ENCODE measurements at places on chromosomes 1 and 21.

DNA sequence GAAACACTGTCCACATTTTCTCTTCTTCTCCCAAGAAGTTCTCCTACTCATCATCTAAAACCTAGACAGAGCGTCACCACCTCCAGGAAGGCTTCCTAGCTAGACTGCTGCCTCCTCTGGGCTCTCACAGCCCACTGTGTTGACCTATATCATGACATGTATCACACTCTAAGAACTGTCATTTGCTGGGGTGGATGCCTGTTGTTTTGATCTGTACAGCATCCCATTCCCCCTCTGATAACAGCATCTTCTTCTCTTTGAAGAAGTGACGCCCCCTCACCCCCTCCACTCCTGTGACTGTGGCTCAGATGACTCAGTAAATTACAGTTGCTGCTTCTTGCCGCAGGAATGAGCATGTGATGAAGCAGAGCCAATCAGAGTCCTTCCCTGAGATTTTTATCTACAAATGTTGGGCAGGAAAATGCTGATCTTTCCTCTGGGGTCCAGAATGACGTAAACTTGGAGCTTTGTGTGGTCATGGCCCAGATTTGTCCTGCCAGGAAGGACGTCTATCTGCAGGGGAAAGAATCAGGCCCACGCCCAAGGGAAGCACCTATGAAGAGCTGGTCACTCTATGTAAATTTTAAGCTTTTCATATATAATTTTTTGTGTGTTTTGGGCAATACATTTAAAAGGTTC, 28.0 kb upstream of the FOXO6 start:
- DNase-seq, result peak; percentile 9

GRCh38 chr1:239098400-239099037, 287.8 kb upstream of the CHRM3 start:
- DNase-seq, result no peak

DNA sequence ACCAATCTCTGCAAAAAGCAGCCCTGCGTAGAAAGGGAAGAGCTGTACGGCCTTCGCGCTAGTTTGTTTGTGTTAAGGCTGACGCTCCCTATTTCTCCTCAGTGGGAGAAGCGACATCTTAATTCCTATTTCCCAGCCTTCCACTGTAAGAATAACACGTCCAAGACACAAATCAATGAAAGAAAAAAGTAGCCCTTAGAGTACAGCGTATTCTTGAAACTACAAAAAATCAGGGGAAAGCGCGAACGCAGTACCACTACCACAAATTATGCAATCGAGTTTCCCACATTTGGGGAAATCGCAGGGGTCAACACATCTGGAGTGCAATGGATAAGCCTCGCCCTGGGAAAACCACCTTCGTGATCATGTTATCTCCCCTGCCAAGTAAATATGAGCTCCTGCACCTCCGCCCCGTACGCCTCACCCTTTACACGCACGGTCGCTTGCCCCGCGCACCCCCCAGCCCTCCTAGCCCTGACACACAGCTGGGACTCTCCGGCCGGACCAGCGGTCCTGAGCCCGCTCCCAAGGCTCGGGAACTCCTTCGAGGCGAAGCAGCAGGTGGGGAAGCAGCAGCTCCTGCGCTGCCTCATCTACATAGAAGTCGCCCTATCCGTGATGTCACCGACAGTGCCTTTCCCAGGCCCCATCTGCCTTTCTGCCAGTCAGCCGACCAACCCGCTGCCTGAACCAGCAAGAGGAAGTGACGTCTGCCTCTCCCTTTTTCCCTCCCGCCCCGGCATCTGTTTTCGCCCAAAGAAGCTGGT, 94.7 kb downstream of the PPIAL4G start:
- peak; percentile 81 for DNase-seq

DNA sequence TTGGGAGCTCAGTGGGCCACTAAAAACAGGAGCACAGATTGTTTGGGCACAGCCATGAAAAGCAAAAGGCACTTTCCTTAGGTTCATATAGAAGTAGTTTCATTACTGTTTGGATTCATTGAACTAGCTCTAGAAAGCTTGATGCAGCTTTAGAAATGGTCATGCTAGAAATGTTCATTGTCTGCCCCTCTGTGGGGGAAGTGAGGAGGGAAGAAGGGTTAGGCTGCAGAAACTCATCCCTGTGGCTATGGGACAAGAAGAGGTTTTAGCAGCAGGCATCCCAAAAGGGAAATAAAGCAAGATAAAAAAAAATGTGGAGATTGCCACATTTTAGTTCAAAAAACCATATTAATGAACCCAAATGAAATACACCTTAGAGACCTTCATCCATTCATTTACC, 359.6 kb upstream of the PTBP2 start:
- DNase-seq, result no peak

GRCh38 chr1:185464777-185465176, 147.7 kb upstream of the IVNS1ABP start:
- DNase-seq, result no peak

- DNase-seq, result no peak
Observed at GRCh38 chr1:99627615-99628014, 18.3 kb upstream of the PALMD start.

- no peak for DNase-seq
Observed at GRCh38 chr1:73886716-73887115, 311.3 kb downstream of the LRRIQ3 start.

GRCh38 chr21:44718093-44718492, 6.7 kb upstream of the TSPEAR start:
- DNase-seq, result no peak

DNA sequence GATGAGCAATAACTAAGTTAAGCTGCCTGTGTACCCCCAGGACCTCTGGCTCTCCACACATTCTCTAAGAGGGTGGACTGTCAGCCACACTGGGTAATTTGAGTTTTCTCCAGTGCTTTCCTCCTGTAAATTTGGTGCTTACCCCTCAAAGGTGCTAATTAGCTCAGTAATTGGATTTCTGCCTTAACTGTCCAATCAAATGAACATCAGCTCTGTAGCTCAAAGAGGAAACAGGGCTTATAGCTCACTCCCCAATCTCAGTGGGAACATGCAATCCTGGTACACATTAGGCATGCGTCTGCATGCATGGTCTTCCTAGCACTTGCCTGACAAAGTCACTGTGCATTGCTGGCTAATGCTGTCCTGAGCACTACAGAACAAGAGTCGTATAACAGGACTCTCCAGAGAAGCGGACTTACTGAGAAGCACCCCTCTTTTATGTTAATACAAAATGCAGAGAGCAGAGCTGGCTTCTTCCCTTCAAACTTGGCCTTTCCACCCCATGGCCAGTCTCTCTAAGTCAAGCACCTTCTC, 110.1 kb downstream of the NTPCR start:
- no peak for DNase-seq

GRCh38 chr1:181423301-181423918, 59.9 kb upstream of the CACNA1E start:
- DNase-seq, result no peak

GRCh38 chr1:15525050-15526020, 1.3 kb upstream of the DNAJC16 start:
- no peak for DNase-seq

GRCh38 chr1:50422946-50423669, at the start of gene DMRTA2:
Gene DMRTA2 (minus strand): TSS chr1:50423443. CDS start chr1:50421536, 1,907 bp downstream.
- peak; percentile 41 for DNase-seq

DNA sequence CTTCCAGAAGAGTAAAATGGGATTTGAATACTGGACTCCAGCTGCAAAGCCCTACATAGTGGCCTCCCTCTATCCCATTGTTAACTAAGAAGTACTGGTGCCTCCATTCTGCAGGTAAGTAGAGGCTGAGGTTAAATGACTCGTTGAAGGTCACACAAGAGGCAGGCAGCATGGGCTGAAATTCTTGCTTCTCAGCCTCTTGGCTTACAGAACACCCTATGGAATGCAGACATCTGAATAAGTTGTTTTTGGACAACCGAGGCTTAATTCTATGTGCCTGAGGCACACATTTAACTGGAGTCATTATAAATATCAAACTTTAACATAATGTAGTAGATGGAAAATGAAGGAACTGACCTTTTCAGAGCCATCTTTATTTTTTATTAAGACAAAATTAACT, 5.7 kb downstream of the DNAJC11 start:
- no peak for DNase-seq

- no peak for DNase-seq
Observed at GRCh38 chr1:211577277-211577818, 1.6 kb downstream of the SLC30A1 start.

GRCh38 chr1:206560007-206560716, 52.1 kb downstream of the EIF2D start:
- no peak for DNase-seq

DNA sequence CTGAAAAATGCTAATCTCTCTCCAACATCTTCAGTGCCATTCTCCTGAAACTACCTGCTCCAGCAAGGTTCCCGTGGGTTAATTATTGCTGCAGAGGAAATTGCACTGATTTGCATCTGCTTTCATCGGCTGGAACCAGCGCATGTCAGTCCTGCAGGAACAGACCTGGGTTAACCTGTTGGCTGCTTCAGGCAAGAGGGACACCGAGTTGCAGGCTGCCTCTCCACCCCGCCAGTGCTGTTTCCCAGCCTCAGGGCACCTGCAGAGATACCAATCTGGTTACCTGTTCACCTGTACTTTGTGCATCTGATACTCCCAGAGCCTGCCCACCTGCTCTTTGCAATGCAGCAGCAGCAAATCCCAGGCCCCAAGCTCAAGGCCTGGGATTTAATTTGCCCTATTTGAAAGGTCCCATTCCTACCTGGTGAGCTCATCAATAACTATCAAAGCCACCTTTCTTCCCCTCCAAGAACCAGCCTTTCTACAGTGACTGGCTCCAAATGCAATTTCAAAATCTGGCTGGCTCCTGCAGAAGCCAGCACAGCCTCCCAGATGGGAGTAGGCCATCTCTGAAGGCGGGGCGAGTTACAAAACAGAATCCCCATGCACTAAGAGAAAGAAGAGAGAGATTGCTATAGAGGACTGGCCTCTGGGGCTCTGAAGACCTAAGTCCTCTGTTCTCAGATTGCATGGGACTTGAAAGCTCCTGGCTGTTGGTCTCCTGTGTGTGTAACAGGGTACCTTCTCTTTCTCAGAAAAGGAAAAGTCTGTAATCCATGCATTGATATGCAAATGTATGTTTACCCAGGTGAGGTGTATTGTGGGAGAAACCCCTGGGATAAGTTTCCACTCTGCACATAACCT, 67.8 kb downstream of the TOMM20 start:
- no peak for DNase-seq

DNA sequence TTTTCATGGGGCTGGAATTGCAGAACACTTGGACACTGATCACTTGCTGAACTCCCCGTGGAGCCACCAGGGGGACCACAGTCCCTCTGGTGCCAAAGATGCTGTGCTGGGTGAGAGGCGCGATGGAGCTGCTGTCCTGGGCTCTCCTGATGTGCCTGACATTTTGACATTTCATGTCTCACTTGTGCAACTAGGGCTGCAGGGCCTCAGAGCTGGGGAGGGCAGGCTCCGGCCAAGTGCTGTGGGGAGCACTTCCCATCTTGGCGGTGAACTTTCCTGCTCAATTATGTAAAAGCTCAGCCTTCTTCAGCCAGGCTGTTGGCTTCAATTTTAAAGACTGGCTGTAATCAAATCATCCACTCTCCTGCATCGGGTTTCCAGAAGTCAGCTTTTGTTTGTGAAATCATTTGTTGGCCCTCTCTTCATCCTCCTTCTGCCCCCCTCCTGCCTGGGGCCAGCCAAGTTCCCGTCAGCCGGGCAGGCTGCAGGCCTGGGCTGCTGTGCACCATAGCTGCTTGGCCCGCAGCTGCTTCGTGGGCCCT, 36.8 kb downstream of the KCNAB2 start:
- no peak for DNase-seq

DNA sequence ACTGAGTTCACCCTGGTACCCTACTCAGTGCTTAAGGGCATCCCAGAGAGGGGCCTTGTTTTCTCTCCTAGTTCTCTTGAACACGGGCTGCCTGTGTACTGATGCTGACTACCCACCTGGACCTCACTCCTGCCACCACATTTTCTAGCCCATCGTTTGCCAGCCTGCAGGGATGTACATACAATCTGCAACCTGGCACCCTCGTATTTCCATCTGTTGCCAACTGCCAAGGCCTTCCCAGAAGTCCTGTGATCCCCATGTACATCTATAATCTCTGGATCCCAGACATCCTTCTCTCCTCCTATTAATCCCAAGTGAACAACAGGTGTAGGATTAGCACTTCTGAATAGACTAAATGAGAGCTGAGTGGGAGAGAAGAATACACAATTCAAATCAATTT, 212.0 kb downstream of the SLC45A1 start:
- no peak for DNase-seq

DNA sequence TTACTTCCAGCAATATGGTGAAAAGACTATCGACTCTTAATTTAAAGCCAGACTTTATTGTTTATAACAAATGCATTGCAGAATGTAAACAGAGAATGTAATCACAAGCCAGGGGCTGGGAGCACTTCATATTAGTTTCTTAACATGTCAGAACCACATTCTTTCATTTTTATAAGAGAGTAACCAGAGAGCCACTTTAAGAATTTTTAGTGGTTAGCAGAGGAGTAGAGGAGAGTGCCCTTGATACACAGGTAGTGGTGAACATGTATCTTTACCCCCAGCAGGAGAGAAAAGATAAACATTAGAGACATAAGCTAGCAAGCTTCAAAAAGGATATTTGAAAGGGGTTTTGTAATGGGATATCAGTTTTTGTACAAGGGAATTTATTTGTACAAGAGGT, 11.1 kb downstream of the AMY2B start:
- DNase-seq, result no peak

- DNase-seq, result no peak
Observed at GRCh38 chr1:182809414-182809957, 19.9 kb downstream of the NPL start.

DNA sequence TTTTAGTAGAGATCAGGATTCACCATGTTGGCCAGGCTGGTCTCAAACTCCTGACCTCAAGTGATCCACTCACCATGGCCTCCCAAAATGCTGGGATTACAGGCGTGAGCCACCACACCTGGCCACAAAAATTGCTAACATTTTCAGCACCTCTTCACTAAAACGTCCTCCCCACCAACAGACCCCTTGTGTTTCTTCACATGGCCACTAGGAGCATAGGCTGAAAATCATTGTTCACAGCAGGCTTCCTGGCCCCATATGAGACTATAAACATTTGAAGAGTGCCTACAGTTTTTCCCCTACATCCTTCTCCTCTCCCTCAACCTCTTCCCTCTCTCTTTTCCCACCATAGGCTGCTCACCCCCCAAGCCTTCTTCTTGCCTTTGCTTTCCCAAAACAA, 28.0 kb upstream of the SFPQ start:
- DNase-seq, result no peak

GRCh38 chr1:37097731-37098130, 63.4 kb upstream of the GRIK3 start:
- DNase-seq, result no peak

DNA sequence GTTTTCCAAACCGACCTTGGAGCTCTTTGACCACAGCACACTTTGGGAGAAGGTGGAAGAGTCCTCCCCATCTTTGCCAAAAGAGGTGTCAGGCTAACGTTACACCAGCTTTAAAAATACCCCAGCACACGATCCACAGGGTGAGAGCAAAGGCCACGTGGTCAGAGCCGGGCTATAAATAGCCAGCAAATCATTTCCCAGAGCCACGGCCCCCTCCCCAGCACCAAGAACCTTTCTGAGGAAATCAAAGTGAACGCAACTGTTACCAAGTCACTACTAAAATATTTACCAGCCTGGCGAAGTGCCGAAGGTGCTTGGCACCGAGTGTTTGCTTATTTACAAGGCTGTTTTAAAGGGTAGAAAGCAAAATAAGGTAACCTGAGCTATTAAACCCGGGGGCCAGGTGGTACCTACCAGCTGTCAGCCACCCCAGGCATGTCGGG, 72.4 kb downstream of the CASZ1 start:
- no peak for DNase-seq

GRCh38 chr1:68181165-68181556, 51.2 kb downstream of the WLS start:
- DNase-seq, result no peak

- DNase-seq, result no peak
Observed at GRCh38 chr1:185401019-185401418, 84.0 kb upstream of the IVNS1ABP start.

- DNase-seq, result no peak
Observed at GRCh38 chr1:155472491-155473083, 90.0 kb downstream of the ASH1L start.

Data from mesothelial cell of epicardium (in vitro differentiated cells).